Astrocyte of the hippocampus (primary cell): ENCODE measurements at places on chromosomes 1 and 21.

DNA sequence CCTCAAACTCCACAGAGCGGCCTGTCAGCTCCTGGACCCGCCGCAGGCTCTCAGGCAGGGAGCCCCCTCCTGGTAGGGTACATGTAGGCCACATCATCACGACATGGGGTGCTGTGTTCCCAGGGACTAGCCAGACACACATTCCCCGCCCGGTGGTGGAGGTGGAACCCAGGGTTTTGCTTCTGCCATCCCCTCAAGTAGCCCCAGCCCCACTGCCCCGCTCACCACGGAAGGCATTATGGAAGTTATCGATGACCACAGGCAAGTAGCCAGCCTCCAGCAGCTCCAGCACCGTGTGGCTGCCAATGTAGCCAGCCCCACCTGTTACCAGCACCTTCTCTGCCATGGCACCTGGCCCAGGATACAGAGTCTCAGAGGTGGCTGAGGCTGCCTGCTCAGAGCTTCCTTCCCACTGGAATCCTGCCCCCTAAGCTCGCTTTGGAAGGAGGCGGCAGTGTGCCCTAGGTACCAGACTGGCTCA is 1.9 kb downstream of the GALE start:
- DNase-seq, result no peak

- DNase-seq, result no peak
Measured at GRCh38 chr1:158781104-158781503, at the start of gene OR6N2. Gene OR6N2, minus strand, starts transcription at chr1:158781204. Its CDS starts 3,569 bp downstream, at chr1:158777635.

- no peak for DNase-seq
Measured at GRCh38 chr1:2344121-2344681, 47.2 kb downstream of the MORN1 start.

- DNase-seq, result no peak
Measured at GRCh38 chr1:29575277-29575676, 339.0 kb downstream of the PTPRU start.

GRCh38 chr1:34688006-34688741 is 66.7 kb upstream of the GJB5 start:
- no peak for DNase-seq

DNA sequence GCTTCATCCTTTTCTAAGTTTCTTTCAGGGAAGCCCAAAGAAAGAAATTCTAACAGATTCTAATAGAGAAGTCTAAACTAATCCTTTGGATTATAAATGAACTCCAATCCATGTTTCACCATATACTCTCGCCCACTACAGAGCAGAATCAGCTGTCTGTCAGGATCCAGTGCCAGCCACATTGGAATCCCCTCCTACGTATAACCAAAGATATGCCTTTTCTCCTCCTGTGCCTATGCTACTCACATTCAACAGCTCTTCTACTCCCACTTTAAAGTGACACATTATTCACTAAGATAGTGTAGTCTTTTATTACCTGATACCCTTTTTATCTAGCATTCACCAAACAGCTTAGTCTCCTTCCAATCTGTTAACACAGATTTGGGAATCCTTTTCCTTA is 3.1 kb downstream of the ETV3 start:
- DNase-seq, result no peak

- DNase-seq, result no peak
Measured at GRCh38 chr1:77802026-77802425, 22.6 kb downstream of the MIGA1 start.

DNA sequence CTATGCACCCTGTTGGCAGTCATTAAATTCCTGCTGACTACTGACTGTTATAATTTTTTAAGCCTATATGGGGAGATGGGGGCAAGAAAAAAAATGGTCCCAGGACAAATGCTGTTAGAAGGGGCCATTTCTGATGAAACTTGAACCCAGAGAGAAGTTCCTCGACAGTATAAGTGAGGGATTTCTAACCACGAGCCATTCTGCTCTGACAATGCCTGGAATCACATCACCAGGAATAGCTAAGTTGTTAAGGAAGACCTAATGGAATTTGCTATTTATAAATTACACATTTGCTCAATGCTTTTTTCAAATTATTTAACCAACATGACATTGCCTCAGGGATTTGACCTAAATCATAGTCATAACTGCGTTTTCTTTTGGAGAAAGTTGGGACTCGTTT is 55.2 kb downstream of the LHX9 start:
- DNase-seq, result no peak

DNA sequence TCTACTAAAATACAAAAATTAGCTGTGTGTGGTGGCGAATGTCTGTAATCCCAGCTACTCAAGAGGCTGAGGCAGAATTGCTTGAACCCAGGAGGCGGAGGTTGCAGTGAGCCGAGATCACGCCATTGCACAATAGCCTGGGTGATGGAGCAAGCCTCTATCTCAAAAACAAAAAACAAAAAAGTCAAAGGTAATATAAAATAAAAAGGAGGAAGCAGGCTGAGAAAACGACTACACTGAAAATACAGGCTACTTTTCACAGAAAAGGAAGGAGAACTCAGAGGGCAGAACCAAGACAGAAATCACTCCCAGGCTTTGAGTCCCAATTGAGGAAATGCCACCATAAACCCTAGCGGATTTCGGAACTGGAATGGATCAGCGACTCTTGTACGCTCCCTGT is 5.9 kb upstream of the A3GALT2 start:
- no peak for DNase-seq

- DNase-seq, result no peak
Measured at GRCh38 chr1:89060091-89060490, 4.9 kb downstream of the GBP1 start.

DNA sequence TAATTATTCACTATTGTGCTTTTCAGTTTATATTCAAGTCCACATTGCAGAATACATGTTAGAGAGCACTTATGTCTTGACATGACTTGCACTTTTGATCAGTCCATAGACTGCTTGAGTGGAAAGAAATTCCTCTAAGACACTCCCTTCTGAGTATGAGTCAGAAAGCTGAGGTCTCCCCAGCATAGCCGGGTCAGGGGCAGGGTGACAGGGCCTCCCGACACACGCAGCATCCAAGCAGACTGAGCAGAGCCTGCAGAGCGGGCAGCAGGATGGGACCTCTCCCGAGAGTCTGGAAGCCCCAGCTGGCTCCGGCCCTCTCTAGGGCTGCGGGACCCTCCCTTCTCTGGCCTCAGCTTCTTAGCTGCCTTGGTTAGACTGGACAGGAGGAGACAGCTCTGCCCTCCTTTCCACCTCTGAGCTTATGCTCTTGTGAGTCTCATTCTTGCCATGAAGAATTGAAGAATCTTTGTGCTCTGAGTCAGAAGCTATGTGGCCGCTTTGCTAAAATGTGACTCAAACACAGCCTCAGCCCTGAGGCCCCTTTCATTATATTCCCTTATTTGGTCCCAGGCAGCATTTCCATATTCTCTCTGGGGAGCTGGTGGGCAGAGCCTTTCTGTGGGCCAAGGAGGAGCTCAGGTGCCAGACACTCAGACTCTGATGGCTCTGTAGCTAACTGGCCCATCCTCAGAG is 11.2 kb upstream of the CAPN2 start:
- peak; percentile 96 for DNase-seq

DNA sequence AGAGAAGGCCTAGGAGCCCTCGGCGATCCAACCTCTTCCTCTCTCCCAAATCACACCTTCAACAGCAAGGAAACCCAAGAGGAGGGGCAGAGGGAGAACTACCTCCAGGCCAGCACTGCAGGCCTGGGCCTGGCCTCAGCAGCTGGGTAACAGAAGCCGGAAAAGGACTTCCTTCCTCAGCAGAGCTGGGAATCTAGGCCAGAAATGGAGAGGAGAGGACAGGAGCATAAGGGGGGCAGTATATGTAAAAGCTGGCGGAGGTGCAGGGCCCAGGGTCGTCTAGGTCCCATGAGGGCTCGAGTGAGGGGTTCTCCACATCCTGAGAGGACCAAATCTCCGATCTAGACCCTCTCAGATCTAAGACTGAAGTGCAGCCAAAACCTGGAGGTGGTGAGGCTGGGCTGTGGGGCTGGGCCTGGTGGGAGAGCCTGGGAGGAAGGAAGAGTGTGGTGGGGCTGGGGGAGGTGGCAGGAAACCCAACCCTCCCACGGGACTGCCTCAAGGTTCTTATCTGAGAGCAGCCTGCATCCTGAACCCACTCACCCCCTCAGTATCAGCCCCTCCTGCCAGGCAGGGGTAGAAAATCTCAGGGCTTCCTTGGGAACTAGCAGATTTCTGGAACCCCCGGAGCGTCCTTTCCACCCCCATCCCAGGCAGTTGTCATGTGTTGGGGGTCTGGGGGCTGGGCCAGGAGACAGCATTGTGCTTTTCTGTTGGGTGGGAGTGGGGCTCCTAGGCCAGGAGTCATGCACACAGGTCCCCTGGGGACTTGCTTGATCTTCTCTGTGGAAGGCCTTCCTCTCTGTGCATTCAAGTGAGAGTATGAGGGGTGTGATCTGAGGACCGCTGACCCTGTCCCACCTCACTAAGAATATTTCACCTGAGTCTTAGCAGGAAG is 33.0 kb downstream of the PIK3C2B start:
- no peak for DNase-seq

- no peak for DNase-seq
Measured at GRCh38 chr1:110234691-110235090, 24.6 kb downstream of the KCNC4 start.

- peak; percentile 94 for DNase-seq
Measured at GRCh38 chr1:163168053-163168452, 34.7 kb downstream of the RGS5 start.

GRCh38 chr1:67571406-67571805 is 113.6 kb upstream of the GADD45A start:
- DNase-seq, result no peak

DNA sequence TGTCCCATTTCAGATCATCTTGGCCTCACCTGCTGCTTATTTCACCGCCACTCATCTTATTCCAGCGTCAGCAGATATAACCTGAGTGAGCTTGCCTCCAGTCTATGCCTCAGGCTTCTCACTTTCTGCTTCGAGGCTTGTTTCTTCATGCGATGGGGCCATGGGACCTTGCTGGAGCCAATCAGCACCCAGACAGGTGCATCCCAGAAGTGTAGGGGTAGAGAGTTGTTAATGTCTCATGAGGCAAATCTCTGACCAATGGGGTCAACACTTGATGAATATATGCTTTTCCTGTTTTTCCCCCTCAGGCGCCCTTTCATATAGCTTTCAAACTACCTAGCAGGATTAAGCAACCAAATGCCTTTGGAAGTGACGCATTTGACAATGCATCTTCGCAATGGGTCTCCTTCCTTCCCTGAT is 935 bp upstream of the YIPF1 start:
- DNase-seq, result no peak

- no peak for DNase-seq
Measured at GRCh38 chr1:11328444-11328843, 55.4 kb downstream of the UBIAD1 start.

DNA sequence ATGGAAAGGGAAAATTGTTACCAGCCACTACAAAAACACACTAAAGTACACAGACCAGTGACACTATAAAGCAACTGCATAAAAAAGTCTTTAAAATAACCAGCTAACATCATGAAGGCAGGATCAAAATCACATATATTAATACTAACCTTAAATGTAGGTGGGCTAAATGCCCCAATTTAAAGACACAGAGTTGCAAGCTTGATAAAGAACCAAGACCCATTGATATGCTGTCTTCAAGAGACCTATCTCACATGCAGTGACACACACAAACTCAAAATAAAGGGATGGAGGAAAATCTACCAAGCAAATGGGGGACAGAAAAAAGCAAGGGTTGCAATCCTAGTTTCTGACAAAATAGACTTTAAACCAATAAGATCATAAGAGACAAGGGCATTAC is 246.3 kb downstream of the SEC16B start:
- no peak for DNase-seq

GRCh38 chr1:84702143-84702542 is 11.9 kb upstream of the SSX2IP start:
- no peak for DNase-seq

GRCh38 chr1:237011432-237011831 is 7.2 kb upstream of the MT1HL1 start:
- DNase-seq, result no peak

- no peak for DNase-seq
Measured at GRCh38 chr1:154386643-154387352, 18.3 kb upstream of the IL6R start.

DNA sequence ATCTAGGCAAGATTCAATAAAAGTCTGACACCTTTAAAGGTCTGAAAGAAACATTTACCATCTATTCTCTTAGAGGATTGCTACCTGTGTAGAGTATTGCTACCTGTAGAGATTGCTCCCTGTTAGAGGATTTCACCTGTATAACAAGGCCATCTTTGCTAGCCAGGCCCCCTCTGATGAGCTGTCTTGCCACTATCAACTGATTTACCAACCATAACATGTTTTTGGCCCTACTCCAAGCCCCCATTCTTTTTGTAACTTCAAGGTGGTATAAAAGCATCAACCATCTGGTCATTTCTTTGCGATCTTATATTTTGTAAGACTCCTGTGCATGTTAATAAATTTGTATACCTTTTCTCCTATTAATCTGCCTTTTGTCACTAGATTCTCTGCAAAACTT is 424.7 kb upstream of the CAMK1G start:
- no peak for DNase-seq

DNA sequence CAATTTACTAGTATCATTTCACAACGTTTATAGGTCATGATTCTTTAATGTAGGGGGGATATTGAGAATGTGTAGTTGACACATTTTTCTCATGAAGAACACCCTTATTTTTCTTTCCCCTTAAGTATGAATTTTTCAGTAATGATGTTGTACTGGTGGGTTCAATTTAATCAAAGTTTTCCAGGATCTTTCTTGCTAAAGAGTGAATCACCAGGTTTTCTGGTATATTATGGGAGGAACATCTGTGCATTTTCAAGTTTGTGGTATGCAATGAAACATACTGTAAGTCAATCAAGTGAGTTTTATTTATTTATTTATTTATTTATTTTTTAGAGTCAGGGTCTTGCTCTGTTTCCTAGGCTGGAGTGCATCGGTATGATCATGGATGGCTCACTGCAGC is 221.2 kb upstream of the PTGFR start:
- DNase-seq, result no peak

DNA sequence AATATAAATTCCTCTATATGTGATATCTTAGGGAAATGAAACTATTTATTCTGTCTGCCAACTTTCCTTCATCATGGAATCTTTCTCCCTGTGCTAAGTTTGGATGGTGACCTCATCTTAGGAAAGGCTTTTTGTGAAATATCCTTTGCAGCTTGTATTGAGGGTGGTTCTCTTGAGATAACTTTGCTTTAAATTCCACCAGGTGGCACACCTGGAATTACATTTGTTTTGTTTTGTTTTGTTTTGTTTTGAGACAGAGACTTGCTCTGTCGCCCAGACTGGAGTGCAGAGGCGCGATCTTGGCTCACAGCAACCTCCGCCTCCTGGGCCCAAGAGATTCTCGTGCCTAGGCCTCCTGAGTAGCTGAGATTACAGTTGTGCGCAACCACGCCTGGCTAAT is 7.6 kb upstream of the CD1A start:
- DNase-seq, result no peak

GRCh38 chr1:16966282-16966681 is 14.1 kb downstream of the MFAP2 start:
- no peak for DNase-seq

GRCh38 chr21:41149199-41149598 is 18.8 kb upstream of the BACE2 start:
- no peak for DNase-seq

DNA sequence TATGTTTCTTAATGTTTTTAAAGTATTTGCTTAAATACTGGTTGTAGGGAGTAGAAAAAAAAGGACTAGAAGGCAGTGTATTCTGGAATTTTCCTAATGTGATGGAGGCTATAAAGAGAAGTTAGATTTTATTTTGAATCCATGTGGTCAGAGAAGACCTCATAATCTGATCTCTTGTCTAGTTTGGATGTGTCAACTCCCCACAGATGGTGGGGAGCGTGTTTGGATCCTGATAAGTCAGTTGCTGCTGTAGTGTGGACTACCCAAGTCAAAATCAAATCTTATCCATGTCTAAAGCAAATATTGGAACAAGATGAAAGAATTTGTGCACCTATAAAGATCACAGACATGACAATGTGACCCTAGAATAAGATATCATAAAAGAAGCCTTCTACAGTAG is 918.0 kb downstream of the LTN1 start:
- no peak for DNase-seq
